Inflammatory macrophage treated with lipopolysaccharide for 1 hour (primary cell): ENCODE measurements at places on chromosomes 3 and 15.

DNA sequence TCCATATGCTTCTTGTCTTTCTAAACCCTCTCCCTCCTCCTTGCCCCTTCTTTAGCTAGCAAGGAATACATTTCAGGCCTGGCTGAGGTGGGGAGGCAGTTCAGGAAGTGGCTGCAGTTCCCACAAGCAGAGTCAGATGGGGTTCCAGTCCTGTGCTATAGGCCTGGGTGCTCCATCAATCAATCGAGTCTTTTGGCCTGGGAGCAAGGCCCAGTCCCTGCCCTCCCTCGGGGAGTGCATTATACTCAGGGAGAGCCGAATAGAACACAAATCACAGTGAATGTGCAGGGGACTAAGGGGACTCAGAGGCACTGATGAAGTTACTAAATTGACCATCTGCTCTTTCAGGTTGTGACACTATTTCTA lies 58.0 kb upstream of the HERC1 start:
- DNase-seq = no peak

- no peak for DNase-seq
These were observed 565.0 kb downstream of the MAGI1 start for GRCh38 chr3:65473736-65474135.

- DNase-seq = peak; percentile 53
These were observed 71.3 kb upstream of the MBNL1 start for GRCh38 chr3:152197451-152197850.

- no peak for DNase-seq
These were observed 214.1 kb downstream of the TNIK start for GRCh38 chr3:171245796-171246765.

DNA sequence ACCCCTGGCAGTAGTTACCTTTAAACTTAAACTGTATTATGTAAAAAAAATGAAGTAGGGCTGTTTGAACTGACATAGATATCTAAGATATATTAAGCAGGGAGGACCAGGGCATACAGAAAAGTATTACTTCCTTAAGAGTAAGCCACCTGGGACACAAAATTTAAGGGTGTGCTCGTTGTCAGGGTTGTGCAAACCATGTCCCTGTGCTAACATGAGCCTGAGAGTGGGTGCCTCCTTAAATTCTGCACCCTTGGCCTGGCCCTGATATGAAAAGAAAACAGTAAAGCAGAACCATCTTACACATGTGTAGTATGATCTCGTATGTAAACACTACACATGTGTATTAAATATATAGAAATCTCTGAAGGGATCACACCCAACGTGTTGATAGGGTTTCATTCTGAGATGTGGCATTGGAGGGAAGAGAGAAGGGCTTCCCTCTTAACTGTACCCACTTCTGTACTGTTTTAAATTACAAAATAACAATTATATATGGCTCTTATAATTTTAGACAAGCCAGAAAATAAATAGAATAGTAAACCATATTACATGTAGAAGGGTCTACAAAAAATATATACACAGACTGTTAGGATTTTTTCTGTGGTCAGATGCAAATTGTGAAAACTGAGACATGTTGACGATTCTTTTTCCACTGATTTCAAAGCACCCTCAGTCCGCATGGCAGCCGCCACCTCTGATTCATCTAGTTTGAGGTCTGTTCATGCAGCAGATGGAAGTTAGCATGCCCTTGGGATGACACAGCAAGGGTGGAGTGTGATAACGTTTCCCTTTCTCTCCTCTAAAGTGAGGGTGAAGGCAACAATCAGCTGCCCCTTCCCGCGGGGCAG lies 400.8 kb upstream of the PROK2 start:
- no peak for DNase-seq

GRCh38 chr15:38844736-38845135 lies 280.1 kb upstream of the RASGRP1 start:
- DNase-seq = no peak

GRCh38 chr3:82177774-82178173 lies 416.3 kb upstream of the GBE1 start:
- DNase-seq = no peak

DNA sequence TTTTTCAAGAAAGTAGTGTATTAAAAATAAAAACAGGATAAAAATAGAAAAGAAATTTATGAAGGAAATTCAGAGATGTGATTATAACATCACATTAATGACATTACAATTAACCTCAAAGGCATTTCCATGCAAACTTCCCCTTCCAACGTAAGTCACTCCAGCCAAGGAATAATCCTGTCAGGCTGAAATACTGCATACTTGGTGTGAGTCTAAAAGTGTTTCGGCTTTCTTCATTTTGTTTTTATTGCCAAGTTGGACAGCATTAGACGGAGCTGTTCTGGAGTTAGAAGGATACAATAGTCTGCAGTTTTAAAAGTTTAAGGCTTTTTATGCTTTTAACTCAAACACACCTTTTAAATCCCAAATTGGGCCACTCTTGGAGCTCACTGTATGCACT lies 435.0 kb downstream of the MECOM start:
- no peak for DNase-seq

DNA sequence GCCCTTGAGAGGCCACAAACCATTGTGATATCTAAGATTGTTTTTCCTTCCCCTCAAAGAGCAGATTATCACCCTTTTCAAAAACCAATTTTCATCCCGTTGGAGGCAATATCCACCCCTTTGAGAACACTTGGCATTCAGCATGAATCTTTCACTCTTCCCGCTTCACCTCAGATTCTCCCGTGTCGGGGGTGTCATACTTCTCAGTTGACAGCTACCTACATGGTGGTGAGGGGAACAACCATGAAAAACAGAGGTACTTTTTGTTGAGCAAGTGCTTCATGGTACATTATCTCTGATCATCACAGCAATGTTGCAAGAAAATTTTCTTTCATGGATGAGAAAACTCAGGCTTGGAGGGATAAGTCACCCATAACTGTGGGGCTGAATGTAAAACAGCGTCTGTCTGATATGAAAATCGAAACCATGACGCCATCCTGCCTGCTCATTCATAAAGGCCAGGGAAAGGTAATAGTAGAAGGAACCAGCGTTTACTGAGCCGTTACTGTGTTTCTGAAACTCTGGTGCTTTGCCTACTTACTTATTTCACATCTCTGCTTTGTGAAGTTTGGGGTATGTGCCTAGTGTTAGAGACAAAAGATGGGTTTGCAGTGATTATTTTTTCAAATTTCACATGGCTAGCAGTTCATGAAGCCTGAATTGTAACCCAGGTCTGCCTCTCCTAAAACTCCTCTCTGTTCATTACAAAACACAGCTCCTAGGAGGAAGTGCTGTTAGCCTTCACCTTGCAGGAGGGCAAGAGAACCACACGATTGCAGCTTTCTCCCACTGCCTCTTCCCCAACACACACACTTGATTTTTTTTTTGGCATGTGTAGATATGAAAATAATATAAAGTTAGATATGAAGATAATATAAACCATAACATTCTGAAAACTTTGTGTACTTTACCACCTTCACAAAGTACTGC lies 35.4 kb downstream of the SV2B start:
- DNase-seq = no peak

DNA sequence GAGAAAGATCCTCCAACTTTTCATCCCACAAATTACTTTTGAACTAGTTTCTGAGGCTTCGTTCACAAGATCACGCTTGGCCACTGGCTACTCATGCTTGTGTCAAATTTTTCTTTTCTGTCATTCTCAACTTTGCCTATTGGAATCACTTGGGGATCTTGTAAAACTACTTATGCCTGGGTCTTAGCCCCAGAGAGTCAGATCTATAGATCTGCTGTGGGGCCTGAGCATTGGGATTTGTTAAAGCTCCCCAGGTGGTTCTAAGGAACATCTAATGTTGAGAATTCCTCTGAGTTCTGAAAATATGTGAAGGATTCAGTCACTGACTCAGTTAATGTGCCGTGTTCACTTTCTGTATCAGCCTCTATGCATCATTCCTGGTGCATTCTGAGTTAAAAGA lies 71.7 kb upstream of the VGLL3 start:
- DNase-seq = no peak

GRCh38 chr3:56725175-56725574 lies 42.1 kb upstream of the TASOR start:
- DNase-seq = no peak

DNA sequence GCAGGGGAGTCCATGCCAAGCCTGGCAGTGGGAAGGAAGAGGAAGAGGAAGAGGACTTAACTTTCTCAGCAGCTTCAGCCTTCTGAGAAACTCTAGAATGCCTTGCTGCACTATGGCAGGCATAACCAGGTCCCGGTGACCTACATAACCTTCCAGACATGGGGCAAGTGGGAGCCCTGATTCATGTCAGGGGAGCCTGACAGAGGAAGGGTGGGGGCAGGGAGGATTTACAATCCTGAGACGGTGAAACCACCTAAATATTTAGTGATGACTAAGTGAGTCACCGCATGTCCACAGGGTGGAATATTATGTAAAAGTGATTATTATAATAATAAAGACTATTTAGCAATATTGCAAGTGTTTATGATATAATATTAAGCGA lies 46.7 kb downstream of the AMOTL2 start:
- DNase-seq = no peak

DNA sequence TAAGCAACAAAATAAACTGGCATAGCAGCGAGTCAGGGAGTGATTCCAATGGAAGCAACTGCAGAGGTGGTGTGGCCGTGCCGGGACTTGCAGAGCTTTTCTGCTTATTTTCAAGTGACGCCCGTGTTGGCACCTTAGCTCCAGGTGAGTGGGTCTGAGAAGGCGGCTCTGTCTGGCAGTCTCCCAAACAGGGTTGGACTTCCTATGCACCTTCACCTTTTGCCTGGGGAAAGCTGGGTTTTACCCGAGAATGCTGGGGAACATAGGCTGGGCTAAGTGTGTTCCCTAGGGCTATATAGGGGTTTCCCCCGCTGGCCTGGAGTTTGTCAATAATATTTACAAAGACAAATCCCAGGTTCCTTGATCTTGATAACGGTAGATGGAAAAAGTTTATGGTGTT lies 179.9 kb upstream of the TBL1XR1 start:
- no peak for DNase-seq

- no peak for DNase-seq
These were observed 216.5 kb downstream of the ISL2 start for GRCh38 chr15:76553102-76553501.
